T1000 (cell line): ENCODE measurements at places on chromosomes 1 and 21.

GRCh38 chr21:26769613-26770188 lies 75.5 kb downstream of the ADAMTS1 start:
- DNase-seq, result no peak

DNA sequence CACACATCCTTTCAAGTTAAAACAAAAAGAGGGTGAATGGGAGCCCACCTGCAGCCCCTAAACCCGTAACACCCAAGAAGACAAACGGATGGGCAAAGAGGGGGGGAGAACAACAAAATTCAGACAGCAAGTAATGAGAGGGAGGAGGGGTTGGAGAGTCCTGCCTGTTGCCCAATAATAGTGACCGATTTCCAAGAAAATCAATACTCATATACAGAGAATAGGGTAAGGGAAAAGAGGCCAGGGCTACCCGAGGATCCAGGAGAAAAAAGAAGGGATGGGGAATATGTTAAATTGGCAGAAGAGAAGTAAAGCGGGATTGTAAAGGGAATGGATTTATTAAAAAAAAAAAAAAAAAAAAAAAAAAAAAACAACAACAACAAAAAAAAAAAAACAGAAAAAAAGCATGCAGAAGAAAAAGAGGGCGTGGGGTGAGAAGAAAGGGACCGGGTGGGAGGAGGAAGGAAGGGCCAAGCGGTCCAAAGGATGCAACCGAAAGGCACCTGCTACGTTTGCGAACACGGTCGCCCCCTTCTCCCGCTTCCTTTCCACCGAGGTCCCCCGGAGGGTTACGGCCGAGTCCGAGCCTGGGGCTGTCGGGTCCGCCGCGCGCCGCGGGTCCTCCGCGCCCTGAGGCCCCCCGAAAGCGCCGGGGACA lies 930 bp downstream of the SLC30A10 start:
- no peak for DNase-seq

- DNase-seq, result no peak
These were observed 541.0 kb upstream of the ZRANB2 start for GRCh38 chr1:71621785-71622184.

- no peak for DNase-seq
These were observed 26.4 kb downstream of the RGL1 start for GRCh38 chr1:183831311-183831710.

DNA sequence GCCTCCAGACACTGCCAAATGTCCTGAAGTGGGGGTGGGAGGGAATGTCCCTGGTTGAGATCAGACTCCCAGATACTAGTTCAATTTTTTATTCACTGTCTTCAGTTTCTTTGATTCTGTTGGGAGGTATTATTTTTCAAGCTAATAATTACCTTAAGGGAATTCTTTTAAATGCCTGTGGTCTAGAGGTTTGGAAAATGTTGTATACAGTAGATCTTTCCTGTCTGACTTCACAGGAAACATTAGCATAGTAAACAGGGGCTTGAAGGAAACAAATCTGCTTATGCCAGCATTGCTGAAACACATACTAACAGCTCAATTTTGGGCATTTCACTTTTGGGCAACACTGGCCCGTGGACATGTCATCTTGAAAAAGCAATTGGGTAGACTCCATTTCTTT lies 84.3 kb upstream of the HP1BP3 start:
- DNase-seq, result no peak
